Activated naive CD8-positive, alpha-beta T cell treated with anti-CD3 and anti-CD28 coated beads for 36 hours (primary cell): ENCODE measurements at places on chromosomes 13 and 19. TPM values are rescaled to one million over a fixed set of nuclear protein-coding genes. Genes with fewer than 3 reads are reported as not detected.

- DNase-seq, result no peak
These were observed 182.4 kb upstream of the UFM1 start for GRCh38 chr13:38167164-38167822.

- DNase-seq, result no peak
These were observed 37.9 kb downstream of the MLLT1 start for GRCh38 chr19:6241680-6242377.

The OR10H3 gene
- not detected for total RNA-seq

DNA sequence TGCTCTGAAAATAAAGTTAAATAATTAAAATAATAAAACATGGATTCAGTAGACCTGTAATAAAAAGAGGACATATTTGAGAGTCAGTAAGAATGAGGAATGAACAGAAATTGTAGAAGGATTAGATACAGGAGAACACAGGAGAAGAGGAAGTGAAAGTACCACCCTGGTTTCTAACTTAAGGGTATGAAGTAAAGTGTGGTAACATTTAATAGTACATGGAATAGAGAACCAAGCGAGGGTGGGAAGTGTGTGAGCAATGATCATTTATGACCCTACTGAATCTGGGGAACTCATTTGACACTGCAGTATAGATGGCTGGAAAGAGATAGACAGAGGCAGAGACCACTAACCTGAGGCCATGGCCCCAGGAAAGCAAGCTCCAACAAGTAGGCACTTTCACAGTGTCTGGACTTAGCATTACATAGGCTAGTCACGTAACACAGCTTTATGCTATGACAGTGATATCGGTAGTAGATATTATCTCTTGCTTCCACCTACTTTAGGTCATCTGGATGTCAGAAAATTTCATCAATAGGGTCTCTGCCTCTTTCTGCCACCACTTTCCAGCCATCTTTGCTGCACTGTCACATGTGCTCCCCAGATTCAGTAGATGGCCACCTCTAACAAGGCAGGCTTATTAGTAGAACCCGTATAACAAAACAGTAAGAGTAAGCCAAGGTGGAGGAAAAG, 633.9 kb upstream of the MIR17HG start:
- no peak for DNase-seq

- DNase-seq, result no peak
These were observed 35.1 kb downstream of the TMEM161A start for GRCh38 chr19:19103167-19103566.

The PEX11G gene
- total RNA-seq, result 1.5 TPM

DNA sequence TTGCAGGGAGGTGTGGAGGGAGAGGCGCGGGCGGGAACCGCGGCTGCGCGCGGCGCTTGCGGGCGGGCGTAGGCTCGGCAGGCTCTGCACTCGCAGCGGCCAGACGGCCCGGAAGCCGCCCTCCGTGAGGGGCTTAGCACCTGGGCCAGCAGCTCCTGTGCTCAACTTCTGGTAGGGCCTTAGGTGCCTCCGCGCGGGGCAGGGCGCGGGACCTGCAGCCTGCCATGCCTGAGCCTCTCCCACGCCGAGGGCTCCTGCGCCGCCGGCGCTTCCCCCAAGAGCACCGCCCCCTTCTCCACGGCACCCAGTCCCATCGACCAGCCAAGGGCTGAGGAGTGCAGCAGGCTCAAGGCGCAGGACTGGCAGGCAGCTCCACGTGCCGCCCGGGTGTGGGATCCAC, 940.8 kb upstream of the PCDH9 start:
- no peak for DNase-seq

The IZUMO2 gene
- total RNA-seq, result not detected

- DNase-seq, result no peak
These were observed 96.3 kb upstream of the UBAC2 start for GRCh38 chr13:99104396-99104795.

DNA sequence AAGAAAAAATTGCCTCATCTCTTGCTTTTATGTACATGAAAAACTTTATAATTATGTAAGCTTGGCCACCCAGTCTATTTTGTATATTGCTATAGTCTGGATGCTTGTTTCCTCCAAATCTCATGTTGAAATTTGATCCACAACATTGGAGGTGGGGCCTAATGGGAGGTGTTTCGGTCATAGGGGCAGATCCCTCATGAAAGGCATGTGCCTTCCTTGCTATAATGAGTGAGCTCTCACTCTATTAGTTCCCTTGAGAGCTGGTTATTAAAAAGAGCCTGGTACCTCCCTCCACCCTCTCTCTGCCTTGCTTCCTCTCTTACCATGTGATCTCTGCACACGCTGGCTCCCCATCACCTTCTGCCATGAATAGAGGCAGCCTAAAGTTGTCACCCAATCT, 1005.1 kb downstream of the PCDH9 start:
- DNase-seq, result no peak

- DNase-seq, result no peak
These were observed at the start of gene MAB21L1 for GRCh38 chr13:35475960-35476943. MAB21L1 (minus strand) TSS chr13:35476689; CDS start chr13:35476138, 551 bp downstream.

The KCTD15 gene
- total RNA-seq, result 7.5 TPM

The ZNF57 gene
- total RNA-seq, result 4.2 TPM

The PSG1 gene
- not detected for total RNA-seq

- DNase-seq, result no peak
These were observed 22.9 kb downstream of the DNM2 start for GRCh38 chr19:10740798-10741197.

The PPFIA3 gene
- total RNA-seq, result 4.3 TPM

The SHANK1 gene
- 0.04 TPM for total RNA-seq

DNA sequence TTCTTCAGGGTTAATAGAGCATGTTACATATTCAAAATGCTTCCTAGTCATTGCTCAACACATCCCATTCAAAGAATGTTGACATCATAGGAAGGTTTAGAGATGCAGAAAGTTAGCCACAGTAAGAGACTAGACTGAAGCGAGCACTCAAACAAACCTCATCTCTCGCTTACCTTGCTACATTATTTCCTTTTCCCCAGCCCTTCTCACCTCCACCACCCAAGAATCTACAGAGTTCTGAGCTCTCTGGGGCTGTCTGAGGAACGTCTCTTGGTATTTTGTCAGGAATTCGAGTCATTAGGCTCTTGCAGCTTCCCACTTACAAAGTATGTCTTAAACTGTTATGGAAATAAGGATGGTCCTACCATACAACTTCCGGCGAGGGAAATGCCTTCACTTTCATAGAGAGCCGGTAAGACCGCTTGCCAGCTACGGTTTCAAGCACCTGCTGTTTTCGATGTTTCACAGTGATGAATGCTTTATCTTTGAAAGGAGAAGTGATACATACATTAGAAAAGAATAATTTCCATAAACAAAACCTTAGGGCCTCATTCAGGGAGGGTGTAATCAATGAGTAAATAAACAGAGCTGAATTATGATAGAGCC, 65.1 kb downstream of the FLT1 start:
- no peak for DNase-seq

The PRRG2 gene
- total RNA-seq, result 1.5 TPM

GRCh38 chr19:2782329-2782935, 641 bp downstream of the SGTA start:
- no peak for DNase-seq

The VAV1 gene
- 65.2 TPM for total RNA-seq
